NCI-H1048 (cell line): ENCODE measurements at places on chromosomes 13 and 19.
A peak's percentile ranks its signal among the peaks of the same experiment; 100 is the strongest.

DNA sequence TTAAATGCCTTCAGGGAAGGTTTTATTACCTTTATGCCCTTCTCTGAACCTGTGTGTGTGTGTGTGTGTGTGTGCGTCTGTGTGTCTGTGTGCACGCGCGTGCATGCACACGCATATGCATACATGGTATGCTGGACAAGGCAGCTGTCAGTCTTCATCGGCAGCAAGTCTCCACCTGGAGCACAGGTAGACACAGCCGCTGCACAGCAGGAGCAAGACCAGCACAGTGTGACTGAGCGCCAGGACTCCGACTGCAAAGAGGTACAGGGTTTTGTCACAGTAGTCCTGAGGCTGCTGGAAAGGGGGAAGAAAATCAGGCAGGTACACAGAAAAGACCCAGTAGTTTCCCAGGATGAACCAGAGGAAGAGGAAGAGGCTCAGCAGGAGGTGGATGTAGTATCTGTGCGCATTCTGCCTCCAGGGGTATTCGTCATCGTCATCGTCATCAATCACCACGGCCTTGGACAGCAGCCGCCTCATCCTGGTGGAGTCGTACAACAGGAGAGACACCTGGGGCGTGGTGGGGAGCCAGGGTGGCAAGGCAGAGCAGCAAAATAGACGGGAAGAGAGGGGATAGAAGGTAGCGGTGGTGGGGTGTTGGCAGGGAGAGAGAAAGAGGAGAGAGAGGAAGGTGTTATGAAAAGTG is 12.8 kb upstream of the DHRS12 start:
- DNase-seq: no peak

- DNase-seq: no peak
Measured at GRCh38 chr13:20198781-20199180, 6.0 kb upstream of the GJB2 start.

- DNase-seq: peak; percentile 84
Measured at GRCh38 chr19:11089254-11090013, at the start of gene LDLR. Gene LDLR (plus strand): TSS chr19:11089463. CDS start chr19:11089549, 86 bp downstream.

GRCh38 chr13:94080527-94080926 is 399.0 kb downstream of the DCT start:
- no peak for DNase-seq

DNA sequence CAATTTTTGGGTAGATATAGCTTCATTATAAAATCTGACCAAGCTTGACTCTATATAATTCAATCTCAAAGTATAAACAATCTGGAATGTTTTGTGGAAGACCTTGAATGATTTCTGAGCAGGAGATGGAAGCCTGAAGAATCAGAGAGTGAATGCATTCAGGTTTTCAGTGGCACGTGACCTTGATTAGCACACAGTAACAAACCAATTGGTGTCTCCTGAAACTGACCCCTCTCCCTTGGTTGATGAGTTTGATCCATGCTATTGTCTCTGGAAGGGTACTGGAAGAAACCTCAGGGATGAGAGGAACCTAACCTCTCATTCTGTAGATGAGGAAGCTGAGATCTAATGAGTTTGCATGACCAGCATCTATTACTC is 39.6 kb downstream of the PCDH8 start:
- DNase-seq: no peak

DNA sequence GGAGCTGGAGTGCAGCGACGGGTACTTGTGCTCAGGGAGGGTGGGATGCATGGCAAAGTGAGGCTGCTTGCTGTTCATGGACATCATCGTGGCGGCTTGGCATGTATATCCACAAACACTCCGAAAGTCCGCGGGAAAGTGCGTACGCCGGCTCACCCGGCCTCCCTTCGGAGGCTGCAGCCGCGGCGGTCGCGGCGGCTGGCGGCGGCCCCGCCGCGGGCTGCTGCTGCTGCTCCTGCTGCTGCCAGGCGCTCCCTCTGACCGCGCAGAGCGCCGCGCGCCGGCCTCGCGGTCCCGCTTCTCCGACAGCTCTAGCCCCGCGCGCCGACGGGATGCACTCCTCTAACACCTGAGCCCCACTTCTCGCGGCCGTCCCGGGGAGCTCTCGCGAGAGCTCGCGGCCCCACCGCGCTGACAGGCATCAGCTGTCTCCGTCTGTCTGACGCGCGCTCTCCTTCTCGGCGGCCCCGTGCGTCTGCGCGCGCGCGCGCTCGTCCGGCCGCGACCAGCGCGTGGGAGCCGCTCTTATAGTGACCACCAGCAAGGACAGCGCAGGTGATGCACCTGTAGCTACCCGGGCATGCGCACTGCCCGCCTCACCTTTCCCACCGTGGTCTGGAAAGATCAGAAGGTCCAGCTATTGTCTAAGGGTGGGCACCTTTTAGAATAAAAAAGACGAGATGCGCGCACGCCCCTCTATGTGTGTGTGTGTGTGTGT is at the start of gene POU4F1:
Gene POU4F1 (minus strand): TSS at position 313 of the 718 bp plus-strand sequence. CDS start 226 bp downstream, at position 87.
- DNase-seq: no peak

- no peak for DNase-seq
Measured at GRCh38 chr13:111139452-111139851, 24.3 kb downstream of the ARHGEF7 start.
